ENCODE measurements at places on chromosomes 5 and 9. TPM values are rescaled to one million over a fixed set of nuclear protein-coding genes. Genes with fewer than 3 reads are reported as not detected.

GRCh38 chr9:125434986-125435775 lies 173.6 kb downstream of the GAPVD1 start:
- no peak for DNase-seq
- no peaks in the 10 kb centered on the region for H3K27me3 ChIP-seq
- no peak overlapping the region for H3K4me3 ChIP-seq
- H3K36me3 ChIP-seq = peaks cover 4% of the 10 kb centered on the region
- H3K27ac ChIP-seq = no peak overlapping the region

DNA sequence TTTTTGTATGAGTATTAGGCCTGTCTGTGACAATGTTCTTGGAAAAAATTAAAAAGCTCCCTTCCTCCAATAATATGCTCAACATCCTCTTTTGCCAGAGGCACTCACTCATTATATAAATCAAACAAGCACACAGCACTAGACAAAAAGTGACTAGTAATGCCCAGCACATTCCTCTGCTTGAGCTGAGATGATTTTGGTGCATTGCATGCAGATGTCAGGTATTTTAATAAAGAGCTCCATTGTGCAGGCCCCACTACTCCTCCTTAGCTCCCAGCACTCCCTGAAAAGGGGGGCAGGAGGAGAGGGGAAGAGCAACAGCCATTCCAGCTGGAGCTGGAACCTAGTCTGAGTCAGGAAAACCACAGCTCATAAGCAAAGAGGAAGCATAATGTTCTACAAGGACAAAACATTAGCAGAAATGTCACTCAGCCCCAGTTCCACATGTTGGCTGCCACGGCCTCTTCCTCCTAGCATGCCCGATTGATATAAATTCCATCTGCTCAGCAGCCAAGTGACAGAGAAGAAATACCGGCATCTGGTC lies 348.5 kb downstream of the BNC2 start:
- H3K27ac ChIP-seq = no peak overlapping the region
- no peaks in the 10 kb centered on the region for H3K27me3 ChIP-seq
- H3K36me3 ChIP-seq = no peaks in the 10 kb centered on the region
- DNase-seq = no peak
- H3K4me3 ChIP-seq = no peak overlapping the region

ADAMTS6 gene
- total RNA-seq = 0.89 TPM

DNA sequence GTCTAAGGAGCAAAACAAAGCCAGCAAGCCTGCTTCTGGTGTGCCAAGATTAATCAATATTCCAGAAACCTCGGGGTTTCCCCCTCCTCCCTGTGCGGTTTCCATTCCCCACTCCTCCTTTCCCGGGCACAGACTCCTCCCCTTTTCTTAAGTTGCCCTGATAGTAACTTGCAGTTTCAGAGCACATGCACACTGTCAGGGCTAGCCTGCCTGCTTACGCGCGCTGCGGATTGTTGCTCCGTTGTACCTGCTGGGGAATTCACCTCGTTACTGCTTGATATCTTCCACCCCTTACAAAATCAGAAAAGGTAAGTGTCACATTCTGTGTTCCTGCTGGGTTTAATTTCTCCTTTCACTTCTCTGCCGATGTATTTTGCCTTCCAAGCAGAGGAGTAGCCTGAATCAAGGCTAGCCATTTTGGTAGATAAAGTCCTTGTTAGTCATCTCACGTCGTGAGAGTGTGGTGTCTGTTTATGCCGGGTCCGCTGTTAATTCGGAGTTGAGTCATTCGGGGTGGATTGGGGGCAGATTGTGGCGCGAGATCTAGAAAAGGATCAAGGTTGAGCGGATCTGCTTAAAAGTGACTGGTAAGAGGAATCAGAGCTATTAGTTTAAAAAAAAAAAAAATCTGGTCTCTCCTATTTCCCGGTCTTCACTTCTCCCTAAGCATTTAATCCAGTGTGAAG lies at the start of gene SLC1A3:
Gene SLC1A3 (plus strand): TSS at position 179 of the 686 bp plus-strand sequence. CDS start 1,818 bp downstream, outside the sequence.
- peaks cover 16% of the 10 kb centered on the region for H3K4me1 ChIP-seq
- H3K27ac ChIP-seq = peak within 1 kb of the TSS; percentile 81
- H3K4me3 ChIP-seq = peak within 1 kb of the TSS; percentile 83
- no peaks in the 10 kb centered on the region for H3K36me3 ChIP-seq
- peak; percentile 73 for DNase-seq

- peak overlapping the region; percentile 98 for H3K4me3 ChIP-seq
- peaks cover 49% of the 10 kb centered on the region for H3K36me3 ChIP-seq
- no peaks in the 10 kb centered on the region for H3K27me3 ChIP-seq
- DNase-seq = no peak
- no peak overlapping the region for H3K27ac ChIP-seq
- peaks cover 43% of the 10 kb centered on the region for H3K4me1 ChIP-seq
These were observed 2.2 kb downstream of the G3BP1 start for GRCh38 chr5:151773951-151774350.

GRCh38 chr9:132606066-132606465 lies 23.7 kb downstream of the BARHL1 start:
- no peak overlapping the region for H3K27ac ChIP-seq
- peaks cover 8% of the 10 kb centered on the region for H3K4me1 ChIP-seq
- H3K36me3 ChIP-seq = peaks cover 44% of the 10 kb centered on the region
- no peaks in the 10 kb centered on the region for H3K27me3 ChIP-seq

DNA sequence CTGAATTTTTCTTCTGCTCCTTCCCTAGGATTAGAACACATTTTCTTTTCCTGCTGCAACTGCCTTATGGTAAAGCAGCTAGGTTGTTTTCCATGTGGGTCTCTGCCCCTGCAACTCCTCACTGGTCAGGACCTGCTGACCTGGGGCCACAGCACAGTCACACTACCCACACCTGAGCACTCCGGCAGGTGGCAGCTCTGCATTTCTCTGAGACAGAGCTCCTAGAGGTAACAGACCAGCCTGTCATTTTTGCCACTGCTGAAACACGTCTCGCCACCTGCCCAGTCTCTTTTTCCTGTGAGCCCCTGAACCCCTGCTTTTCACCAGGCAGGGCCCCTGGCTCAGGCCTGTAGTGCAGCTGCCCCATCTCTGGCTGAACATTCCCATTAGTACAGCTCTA lies 609.6 kb downstream of the HINT1 start:
- no peak overlapping the region for H3K4me3 ChIP-seq
- H3K27me3 ChIP-seq = no peaks in the 10 kb centered on the region
- H3K36me3 ChIP-seq = no peaks in the 10 kb centered on the region
- DNase-seq = no peak

GRCh38 chr5:151182524-151182900 lies 24.9 kb upstream of the ANXA6 start:
- no peak overlapping the region for H3K4me3 ChIP-seq
- H3K27me3 ChIP-seq = no peaks in the 10 kb centered on the region
- peaks cover 2% of the 10 kb centered on the region for H3K4me1 ChIP-seq
- no peak overlapping the region for H3K27ac ChIP-seq
- no peak for DNase-seq
- H3K36me3 ChIP-seq = peaks cover 51% of the 10 kb centered on the region

- no peak for DNase-seq
- H3K4me1 ChIP-seq = no peaks in the 10 kb centered on the region
- H3K4me3 ChIP-seq = no peak overlapping the region
- H3K27ac ChIP-seq = no peak overlapping the region
- H3K36me3 ChIP-seq = no peaks in the 10 kb centered on the region
These were observed 12.9 kb downstream of the FLT4 start for GRCh38 chr5:180636403-180637075.

HNRNPH1 gene
- total RNA-seq = 964 TPM

DNA sequence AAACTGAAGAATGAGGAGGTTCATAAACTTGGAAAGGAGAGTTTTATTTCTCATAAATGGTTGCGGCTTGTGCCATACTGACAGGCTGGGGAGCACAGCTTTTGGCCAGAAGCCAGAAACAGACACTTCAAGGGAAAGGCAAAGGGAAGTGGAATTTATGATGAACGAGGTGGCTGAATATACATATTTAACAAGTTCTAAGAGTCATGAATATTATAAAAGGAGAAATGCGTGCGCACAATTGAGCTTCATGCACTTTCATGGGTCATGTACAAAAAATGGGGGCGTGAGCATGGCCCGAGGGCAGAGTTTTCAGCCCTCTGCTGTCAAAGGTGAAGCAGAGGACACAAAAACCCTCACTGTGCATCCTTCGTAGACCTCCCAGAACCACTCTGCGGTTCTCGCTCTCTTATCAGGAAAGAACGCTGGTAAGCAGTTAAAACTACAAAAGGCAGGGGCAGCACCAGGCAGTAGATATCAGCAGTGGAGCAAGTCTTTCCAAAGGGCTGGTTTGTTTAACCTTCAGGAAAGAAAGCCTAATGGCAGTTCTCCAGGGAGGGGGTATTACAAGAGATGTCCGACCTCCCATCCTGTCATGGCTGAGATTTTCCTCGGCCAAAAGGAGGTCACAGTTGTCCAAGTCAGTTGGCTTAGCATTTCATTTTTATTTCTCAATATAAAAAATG lies 29.0 kb downstream of the AUH start:
- peak overlapping the region; percentile 5 for H3K27ac ChIP-seq
- no peak for DNase-seq
- peaks cover 8% of the 10 kb centered on the region for H3K4me1 ChIP-seq
- no peaks in the 10 kb centered on the region for H3K27me3 ChIP-seq
- peaks cover 53% of the 10 kb centered on the region for H3K36me3 ChIP-seq

DNA sequence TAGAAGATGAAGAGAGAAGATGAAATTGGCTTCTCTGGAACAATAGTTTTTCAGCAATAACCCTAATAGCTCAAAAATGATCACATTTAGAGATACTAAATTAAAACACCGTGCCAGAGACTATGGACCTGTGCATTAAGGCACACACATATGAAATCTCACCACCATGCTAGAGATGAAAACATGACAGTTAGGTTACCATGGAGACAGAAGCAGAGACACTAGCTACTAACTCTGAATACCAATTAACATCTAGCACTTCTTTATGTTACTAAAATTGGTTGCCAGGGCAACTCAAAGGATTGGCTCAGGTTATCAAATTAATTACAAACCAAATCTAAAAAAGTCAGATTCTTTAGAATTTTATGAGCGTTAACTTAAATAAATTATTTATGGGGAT lies 337.7 kb downstream of the PLK2 start:
- no peaks in the 10 kb centered on the region for H3K36me3 ChIP-seq
- no peaks in the 10 kb centered on the region for H3K27me3 ChIP-seq
- H3K4me3 ChIP-seq = no peak overlapping the region
- no peak for DNase-seq
- H3K27ac ChIP-seq = no peak overlapping the region

GRCh38 chr5:102583276-102584124 lies 84.7 kb upstream of the SLCO6A1 start:
- no peak overlapping the region for H3K27ac ChIP-seq
- H3K4me1 ChIP-seq = no peaks in the 10 kb centered on the region
- no peak for DNase-seq
- no peak overlapping the region for H3K4me3 ChIP-seq
- H3K36me3 ChIP-seq = no peaks in the 10 kb centered on the region

- H3K27me3 ChIP-seq = no peaks in the 10 kb centered on the region
- no peak overlapping the region for H3K27ac ChIP-seq
- no peak overlapping the region for H3K4me3 ChIP-seq
- no peaks in the 10 kb centered on the region for H3K4me1 ChIP-seq
- no peaks in the 10 kb centered on the region for H3K36me3 ChIP-seq
- no peak for DNase-seq
These were observed 137.0 kb downstream of the CACNA1B start for GRCh38 chr9:138014563-138014945.

DNA sequence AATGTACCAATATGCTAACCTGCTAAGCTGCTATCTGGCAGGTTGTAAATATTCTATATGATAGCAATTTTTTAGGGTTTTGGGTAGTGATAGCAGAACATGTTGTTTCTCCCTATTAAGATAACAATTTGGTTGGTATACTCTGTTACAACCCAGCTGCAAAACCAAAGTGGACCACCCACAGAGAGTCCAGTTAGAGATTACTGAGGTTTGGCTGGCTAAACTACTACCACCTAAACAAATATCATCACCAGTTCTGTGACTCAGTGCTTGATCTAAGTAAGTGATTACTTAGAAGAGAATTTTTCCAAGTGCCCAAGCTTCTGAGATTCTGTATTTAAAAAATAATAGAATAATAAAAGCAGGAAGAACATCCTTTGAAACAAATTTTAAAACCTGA lies 72.3 kb downstream of the XRCC4 start:
- H3K27me3 ChIP-seq = no peaks in the 10 kb centered on the region
- peaks cover 3% of the 10 kb centered on the region for H3K4me1 ChIP-seq
- H3K36me3 ChIP-seq = no peaks in the 10 kb centered on the region
- H3K4me3 ChIP-seq = no peak overlapping the region

DNA sequence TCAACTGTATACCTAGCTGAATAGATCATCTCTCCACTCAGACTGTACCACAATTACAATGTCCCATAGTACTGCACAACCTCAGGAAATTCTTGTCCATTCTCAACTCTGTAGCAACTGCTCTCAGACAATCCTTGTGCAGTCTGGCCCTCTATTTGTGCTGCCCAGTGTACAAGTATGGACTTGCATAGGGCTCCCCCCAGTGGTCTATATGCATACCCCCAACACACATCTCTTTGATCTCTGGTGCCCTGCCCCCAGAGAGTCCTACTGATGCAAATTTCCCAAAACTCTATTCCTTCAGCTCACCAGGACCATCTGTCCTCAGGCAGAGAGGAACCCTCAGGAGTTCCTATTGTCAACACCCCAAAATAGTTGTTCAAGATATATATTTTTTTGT lies 205.3 kb downstream of the SLCO4C1 start:
- DNase-seq = no peak
- no peaks in the 10 kb centered on the region for H3K27me3 ChIP-seq
- no peaks in the 10 kb centered on the region for H3K4me1 ChIP-seq
- no peak overlapping the region for H3K4me3 ChIP-seq

- DNase-seq = no peak
- H3K4me1 ChIP-seq = no peaks in the 10 kb centered on the region
- H3K36me3 ChIP-seq = no peaks in the 10 kb centered on the region
- no peak overlapping the region for H3K27ac ChIP-seq
- H3K4me3 ChIP-seq = no peak overlapping the region
- H3K27me3 ChIP-seq = no peaks in the 10 kb centered on the region
These were observed 65.7 kb downstream of the ADAMTS2 start for GRCh38 chr5:179279347-179280094.

DNA sequence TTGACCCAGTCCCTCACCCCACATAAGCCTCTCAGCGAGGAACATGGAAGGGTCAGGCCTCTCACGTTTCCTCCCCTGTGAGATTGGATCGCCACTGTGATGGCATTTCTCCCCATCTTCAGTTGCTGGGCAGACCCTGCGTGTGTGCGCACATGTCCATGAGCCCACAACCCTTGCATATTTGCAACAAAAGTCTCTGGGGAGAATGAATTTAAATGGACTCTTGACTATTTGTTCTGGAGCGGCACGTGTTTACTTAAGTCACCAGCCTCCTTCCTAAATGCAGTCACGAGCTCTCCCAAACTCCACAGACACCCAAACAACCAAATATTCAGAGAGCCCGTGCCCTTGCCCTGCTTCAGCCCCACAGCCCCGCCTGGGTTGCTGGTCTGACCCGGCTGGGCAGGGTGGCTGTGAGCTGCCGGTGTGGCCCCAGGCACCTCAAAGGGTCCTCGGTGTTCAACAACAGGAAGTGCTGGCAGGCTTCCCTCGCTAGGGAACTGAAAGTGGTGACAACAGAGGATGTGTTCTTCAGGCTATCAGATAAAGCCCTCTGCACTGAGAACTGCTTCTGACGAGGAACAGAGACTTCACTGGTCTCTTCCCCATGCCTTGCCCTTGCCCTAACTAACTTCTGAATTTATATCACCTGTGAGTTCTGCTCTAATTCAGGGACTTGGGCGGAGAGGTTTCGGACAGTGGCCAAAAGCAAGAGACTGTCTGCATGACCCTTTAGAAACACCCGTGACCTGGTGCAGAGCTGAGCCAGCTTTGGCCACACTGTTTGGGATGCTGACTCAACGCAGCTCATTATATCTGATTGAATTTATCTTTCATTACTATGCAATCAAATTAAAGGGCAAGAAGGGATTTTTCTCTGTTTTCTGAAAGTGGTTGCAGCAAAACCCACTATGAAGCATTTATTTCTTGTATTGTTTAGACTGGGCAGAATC lies 19.2 kb upstream of the CD180 start:
- DNase-seq = peak; percentile 93
- H3K27ac ChIP-seq = peak overlapping the region; percentile 99
- H3K4me3 ChIP-seq = peak overlapping the region; percentile 83
- H3K27me3 ChIP-seq = no peaks in the 10 kb centered on the region

All from activated CD4-positive, alpha-beta T cell treated with anti-CD3 and anti-CD28 coated beads, Interleukin-2, amount 10 ng/mL, durations not matched to agents 24 days and 14 days (primary cell).